Astrocyte of the hippocampus (primary cell): ENCODE measurements at places on chromosomes 11 and 22.

DNA sequence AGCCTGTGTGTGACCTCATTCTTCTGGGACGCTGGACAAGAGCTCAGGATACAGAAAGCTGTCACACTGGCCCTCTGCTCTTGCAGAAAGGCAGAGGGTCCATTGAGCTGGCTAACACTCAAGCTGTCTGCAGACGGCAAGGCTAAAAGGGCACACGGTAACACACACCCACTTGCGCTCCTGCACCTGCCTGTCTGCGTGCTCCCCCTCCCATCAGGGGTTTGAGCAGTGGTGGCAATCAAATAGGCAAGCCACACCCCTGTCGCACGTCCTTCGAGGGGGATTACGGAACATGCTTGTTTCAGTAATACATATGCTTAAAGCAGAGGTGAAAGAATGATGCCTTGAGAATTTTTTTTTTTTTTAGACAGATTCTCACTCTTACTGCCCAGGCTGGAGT lies 7.1 kb upstream of the QSER1 start:
- no peak for DNase-seq

- DNase-seq, result peak; percentile 27
Measured at GRCh38 chr11:92642177-92642931, 327.1 kb upstream of the MTNR1B start.

DNA sequence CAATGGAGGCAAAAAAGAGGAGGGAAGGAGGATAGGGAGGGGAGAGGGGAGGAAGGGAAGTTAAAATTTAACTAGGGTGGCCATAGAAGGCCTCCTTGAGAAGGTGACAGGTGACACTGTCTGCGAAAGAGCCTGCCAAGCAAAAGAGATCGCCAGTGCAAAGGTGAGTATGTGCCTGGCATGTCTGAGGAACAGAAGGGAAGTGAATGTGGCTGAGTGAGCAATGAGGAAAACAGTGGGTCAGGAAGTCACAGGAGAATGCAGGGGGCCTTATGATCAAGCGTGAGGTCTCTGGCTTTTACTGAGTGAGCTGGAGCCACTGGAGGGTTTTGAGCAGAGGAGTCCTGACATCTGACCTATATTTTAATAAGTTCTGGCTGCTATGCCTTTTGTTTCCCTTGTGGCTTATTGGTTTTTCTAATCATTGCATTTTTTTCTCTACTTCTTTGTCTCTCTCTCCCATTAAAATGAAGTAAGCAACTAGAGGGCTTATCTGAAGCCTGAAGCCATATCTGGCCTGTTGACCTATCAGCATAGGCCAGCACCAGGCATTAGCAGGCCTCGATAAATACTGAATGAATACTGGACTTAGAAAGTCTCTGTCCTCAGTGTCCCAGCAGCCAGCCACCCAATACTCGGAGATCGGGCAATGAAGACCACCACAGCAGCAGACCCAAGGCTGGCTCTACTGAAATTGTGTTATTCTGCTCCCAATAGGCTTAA lies 5.6 kb downstream of the AP1B1 start:
- DNase-seq, result no peak

GRCh38 chr11:131858505-131858904 lies 488.1 kb downstream of the NTM start:
- no peak for DNase-seq

DNA sequence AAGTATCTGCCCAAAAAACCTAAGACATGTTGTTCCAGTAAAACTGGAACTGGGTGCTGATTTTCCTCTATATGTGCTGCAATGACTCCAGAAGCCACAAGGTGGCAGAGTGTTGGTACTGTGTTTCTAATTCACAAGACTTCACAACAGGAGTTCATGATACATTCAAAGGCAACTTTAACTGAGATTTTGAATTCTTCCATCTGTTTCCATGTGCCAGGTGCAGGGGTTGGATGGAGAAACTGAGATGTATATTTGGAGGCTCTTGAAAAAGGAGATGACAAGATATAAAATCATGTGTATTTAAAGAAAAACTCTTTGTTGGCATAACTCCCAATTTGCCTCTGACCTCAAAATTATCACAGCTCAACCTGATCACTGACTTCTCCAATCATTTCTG lies 1098.6 kb upstream of the CCDC90B start:
- DNase-seq, result peak; percentile 73

DNA sequence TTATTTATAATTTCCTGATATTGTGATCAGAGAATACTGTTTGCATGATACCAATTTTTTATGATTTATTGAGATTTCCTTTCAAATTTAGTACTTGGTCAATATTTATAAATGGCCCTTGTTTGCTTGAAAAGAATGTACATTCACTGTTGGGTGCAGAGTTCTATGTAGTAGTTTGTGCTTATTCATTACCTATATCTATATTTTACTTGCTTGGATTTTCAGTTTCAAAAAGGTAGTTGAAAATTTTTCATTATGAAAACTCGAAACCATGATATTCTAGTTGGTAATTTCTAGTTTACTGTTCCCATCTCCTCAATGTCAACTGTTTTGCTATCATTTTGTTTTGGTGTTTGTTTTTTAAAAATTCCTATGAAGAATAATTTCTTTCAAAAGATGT lies 155.7 kb downstream of the AASDHPPT start:
- no peak for DNase-seq

DNA sequence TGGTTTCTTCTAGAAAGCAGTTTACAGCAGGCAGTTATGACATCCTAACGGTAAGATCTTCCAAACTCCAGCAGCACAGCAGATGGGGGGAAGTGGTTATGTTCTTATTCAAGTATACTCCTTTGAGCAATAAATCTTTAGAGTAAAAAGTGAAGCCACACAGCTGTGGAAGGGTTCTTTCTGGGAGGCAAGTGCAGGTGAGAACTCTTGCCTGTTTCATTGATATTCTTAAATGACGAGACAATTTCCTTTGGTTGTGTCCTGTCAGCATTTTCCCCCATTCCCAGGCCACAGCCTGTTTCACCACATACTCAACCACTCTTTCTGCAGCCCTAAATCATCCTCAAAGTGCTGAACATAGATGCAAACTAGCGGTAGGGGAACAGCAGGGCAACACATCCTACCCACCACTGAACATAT lies 207.3 kb upstream of the MTNR1B start:
- no peak for DNase-seq

DNA sequence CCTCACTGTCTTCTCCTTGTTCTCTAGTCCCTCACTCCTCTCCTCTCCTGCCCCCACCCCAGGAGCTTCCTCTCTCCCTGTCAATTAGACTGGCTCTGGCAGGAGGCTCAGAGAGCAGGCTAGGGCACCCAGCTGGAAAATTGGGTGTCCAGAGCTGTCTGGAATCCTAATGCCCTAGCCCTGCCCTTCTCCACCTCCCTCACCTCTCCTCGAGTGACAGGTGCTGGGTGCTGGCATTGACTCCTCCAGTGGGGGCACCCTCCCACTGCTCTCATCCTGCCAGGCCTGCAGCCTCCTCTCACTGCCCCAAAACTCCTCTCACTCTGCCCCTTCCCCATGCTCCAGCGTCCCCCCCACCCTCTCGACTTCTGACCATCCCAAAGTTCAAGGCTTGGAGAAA lies 68.9 kb downstream of the CYTH4 start:
- no peak for DNase-seq

DNA sequence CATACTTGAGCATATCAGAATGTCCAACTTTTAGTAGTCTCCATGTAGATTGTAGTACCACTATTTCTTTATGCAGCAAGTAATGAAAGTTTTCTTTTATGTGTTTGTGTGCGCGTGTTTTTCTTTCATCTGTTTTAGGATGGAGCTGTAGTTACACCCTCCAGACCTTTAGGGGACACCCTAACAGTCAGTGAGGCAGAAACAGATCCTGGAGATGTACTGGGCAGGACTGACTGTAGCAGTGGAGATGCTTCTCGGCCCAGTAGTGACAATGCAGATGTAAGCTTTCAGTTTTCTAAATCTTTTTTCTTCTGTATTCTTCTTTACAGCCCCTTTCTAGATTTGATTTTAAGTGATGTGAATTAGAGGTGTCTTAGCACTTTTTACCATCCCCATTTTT lies 79.9 kb upstream of the GRIK4 start:
- no peak for DNase-seq

- DNase-seq, result peak; percentile 76
Measured at GRCh38 chr11:15327786-15328231, 213.1 kb downstream of the INSC start.

GRCh38 chr11:2204361-2205213 lies 33.0 kb upstream of the TH start:
- DNase-seq, result no peak

DNA sequence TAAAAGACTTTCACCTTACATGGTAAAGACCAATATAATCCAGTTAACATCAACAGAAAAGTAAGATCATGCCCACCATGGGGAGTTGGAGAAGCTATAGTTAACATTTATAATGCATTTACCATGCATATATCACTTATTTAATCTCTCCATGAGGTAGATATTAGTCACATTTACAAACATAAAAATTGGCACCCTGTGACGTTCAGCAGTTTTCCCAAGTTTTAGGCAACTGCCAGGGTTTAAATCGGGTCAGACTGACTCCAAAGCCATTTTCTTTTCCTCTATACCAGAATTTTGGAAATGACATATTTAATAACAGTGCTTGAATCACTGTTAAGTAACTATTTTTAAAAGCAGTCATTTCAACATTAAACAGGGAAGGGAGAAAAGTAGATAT lies 266.3 kb downstream of the DDX10 start:
- no peak for DNase-seq

- DNase-seq, result peak; percentile 60
Measured at GRCh38 chr11:66976028-66976467, 944 bp downstream of the C11orf86 start.

- no peak for DNase-seq
Measured at GRCh38 chr11:47510209-47510608, 42.7 kb downstream of the CELF1 start.

DNA sequence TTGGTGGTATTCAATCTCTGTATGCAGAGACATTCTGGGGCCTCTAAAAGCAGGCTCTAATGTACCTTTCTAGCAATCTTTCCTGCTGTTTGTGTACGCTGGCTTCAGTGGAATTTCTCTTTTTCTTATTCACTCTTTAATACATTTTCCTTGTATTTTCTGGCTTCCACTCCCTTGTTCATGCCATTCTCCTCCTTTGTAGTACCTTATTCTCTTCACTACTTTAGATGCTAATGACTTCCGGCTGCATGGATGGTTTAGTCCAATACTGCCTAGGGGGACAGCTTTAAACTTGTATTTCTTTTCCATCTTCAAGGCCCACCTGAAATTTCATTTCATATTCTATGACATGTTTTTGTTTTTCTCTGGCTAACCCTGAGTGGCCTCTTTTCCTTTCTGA lies 40.2 kb downstream of the DDX10 start:
- no peak for DNase-seq

DNA sequence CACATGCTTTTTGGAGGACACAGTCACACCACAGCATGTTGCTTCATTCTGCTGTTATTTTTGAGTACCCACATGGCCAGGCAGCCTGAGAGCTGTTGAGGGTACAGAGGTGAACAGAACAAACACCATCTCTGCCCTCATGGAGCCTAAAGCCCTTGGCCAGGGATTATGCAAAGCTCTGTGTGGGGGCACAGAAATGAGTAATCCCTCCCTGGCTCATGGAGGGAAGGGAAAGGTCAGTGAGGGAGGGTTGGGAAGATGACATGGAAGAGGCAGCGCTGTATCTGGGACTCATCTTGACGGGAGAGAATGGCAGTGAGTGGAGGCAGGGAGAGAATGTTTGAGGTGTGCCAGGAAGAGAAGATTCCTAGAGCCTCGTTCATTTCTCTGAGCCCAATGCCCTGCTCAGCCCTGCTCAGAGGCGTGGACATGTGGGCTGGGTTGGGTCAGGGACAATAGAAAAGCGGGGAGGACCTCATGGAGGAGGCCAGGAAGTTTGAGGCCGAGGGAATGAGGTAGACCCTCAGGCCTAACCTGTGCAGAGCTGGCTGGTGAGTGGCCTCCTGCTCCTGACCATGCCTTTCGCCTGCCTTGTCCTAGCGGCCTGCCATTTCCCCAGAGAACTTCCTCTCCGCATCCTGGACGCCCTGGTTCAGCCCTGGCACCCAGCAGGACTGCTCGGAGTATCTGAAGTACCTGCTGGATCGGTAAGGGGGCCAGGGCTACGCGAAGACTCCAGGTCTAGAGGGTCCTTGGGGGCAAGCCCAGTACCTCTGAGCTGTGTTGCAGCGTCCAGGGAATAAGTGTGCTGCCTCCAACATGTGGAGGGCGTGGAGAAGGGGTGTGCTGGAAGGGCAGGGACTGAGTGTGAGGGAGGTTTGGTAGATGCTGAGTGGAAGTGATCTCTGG lies 19.8 kb downstream of the USP35 start:
- no peak for DNase-seq

DNA sequence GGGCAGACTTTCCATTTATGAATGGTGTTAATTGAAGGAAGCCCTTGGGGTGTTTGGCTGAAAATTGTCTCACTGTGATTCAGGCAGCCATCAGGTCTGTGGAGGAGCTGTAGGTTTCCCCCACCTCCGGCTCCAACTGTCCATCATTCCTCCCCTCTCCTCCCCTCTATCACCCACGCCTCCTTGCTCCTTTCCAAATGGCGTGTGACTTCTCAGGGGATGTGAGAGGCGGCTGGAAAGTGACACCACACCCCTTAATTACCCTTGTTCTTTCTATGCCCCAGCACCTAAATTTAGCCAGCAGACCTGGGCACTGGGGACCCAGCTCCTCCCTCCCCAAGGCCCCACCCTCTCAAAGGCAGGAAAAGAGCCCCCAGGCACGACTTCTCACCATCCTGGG lies 38.1 kb upstream of the SYT7 start:
- DNase-seq, result no peak

GRCh38 chr11:112748252-112748651 lies 213.0 kb upstream of the NCAM1 start:
- DNase-seq, result no peak

- DNase-seq, result no peak
Measured at GRCh38 chr11:119236490-119236889, 30.4 kb downstream of the CBL start.
